ENCODE measurements at places on chromosomes 13 and 19. TPM values are rescaled to one million over a fixed set of nuclear protein-coding genes. Genes with fewer than 3 reads are reported as not detected.

DNA sequence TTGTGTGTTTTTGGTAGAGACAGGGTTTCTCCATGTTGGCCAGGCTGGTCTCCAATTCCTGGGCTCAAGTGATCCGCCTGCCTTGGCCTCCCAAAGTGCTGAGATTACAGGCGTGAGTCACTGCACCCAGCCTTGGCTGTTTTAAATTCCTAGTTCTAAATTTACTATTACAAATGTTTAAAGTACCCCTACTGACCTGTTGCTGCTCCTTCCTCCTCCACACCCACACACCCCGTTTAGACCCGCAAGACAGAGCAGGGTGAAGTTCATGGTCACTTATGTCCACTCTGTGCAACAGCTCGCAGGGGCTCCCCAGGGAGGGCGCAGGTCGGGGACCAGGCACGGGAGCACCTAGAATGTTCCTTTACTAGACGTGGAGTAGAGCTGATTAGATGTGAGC is 28.7 kb downstream of the TMEM161A start:
- H3K27me3 ChIP-seq = no peaks in the 10 kb centered on the region
- H3K36me3 ChIP-seq = no peaks in the 10 kb centered on the region
- H3K4me3 ChIP-seq = no peak overlapping the region
- no peak overlapping the region for H3K27ac ChIP-seq
- no peaks in the 10 kb centered on the region for H3K4me1 ChIP-seq
- no peak for DNase-seq

GRCh38 chr13:23849670-23850069 is 39.5 kb downstream of the MIPEP start:
- no peak overlapping the region for H3K27ac ChIP-seq
- H3K27me3 ChIP-seq = no peaks in the 10 kb centered on the region
- H3K36me3 ChIP-seq = no peaks in the 10 kb centered on the region

DNA sequence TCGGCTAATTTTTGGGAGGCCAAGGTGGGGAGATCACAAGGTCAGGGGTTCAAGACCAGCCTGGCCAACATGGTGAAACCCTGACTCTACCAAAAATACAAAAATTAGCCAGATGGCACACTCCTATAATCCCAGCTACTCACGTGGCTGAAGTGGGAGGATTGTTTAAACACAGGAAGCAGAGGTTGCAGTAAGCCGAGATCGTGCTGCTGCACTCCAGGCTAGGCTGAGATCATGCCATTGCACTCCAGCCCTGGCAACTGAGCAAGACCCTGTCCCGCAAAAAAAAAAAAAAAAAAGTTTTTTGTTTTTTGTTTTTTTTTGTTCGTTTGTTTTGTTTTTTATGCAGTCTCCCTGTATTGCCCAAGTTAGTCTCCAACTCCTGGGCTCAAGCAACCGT is 21.2 kb downstream of the MAST1 start:
- H3K4me1 ChIP-seq = no peaks in the 10 kb centered on the region
- H3K27me3 ChIP-seq = no peaks in the 10 kb centered on the region
- no peak overlapping the region for H3K4me3 ChIP-seq
- no peak overlapping the region for H3K27ac ChIP-seq

DNA sequence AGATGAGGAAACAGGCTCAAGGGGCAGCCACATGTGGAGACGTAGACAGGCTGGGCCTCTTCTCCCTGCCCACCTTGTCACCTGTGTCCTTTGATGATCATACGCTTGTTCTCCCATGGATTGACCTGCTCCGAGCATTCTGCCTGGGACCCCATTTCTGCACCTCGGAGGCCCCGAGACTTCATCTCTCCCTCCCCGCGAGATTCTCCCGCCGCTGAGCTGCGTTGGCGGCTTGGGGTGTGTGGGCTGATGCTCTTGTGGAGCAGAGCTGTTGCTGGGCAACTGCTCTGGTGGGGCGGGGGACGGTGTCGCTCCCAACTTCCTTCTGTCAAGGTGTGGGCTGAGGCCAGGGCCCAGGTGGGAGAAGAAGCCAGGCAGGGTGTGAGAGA is 22.1 kb downstream of the MAST3 start:
- no peak overlapping the region for H3K4me3 ChIP-seq
- no peaks in the 10 kb centered on the region for H3K27me3 ChIP-seq
- H3K4me1 ChIP-seq = peaks cover 10% of the 10 kb centered on the region
- no peak overlapping the region for H3K27ac ChIP-seq

- no peak for DNase-seq
- peaks cover 49% of the 10 kb centered on the region for H3K4me1 ChIP-seq
- H3K27ac ChIP-seq = no peak overlapping the region
Measured at GRCh38 chr19:4380254-4380727, 20.1 kb downstream of the SH3GL1 start.

SLITRK5 gene
- total RNA-seq = 0.08 TPM

DNA sequence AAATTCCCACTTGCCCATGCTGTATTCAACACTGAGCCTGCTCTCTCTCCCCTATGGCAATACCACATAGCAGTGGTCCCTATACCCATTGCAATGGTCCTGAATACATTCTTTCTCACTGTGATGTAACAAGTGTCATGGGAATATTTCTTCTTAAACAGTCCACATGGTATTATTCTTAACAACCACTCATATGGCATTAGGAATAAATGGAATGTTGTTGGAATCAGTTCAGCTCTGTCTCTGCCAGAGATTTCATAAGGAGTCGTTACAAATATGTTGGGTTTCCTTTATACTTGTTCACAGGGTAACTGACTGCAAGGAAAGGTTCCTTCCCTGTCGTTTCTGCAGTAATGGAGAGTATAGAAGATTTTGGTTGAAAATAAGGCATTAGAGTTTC is 128.3 kb upstream of the SPATA13 start:
- DNase-seq = no peak
- H3K27me3 ChIP-seq = no peaks in the 10 kb centered on the region
- H3K27ac ChIP-seq = no peak overlapping the region
- no peaks in the 10 kb centered on the region for H3K4me1 ChIP-seq
- H3K36me3 ChIP-seq = no peaks in the 10 kb centered on the region

- DNase-seq = no peak
- no peaks in the 10 kb centered on the region for H3K4me1 ChIP-seq
- H3K27me3 ChIP-seq = no peaks in the 10 kb centered on the region
Measured at GRCh38 chr13:110476220-110476617, 85.3 kb downstream of the RAB20 start.

DNA sequence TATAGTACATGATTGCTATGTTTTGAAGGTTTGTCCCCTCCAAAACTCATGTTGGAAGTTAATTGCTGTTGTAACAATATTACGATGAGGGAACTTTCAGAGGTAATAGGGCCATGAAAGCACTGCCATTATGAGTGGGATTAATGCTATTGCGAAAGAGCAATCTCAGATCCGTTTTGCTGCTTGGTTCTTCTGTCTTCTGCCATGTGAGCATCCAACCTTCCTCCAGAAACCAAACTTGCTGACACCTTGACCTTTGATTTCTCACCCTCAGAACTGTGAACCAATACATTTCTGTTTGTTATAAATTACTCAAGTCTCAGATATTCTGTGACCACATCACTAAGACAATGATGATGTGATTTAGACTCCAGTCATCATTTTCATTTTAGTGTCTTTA is 2590.9 kb downstream of the PCDH9 start:
- no peaks in the 10 kb centered on the region for H3K36me3 ChIP-seq
- no peaks in the 10 kb centered on the region for H3K27me3 ChIP-seq
- no peak for DNase-seq
- H3K4me1 ChIP-seq = no peaks in the 10 kb centered on the region
- no peak overlapping the region for H3K4me3 ChIP-seq

DNA sequence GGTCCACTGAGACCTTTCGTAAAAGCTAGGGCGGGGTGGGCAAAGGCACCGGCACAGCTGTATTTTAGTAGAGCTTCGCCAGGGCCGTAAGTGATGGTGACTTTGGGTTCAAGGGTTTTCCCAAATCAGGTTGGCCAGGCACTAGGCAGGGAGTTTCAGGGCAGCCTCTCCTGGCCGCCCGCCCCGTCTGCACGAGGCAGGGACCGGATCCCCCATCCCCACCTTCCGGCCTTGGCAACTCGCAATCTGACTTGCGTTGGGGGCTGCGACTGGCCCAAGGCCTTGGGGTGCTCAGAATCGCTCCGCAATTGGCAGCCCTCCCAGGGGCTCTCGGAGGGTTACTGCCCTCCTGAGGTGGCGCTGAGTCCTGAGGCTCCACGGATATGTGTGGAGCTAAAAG is 4.1 kb upstream of the ZIC5 start:
- H3K4me3 ChIP-seq = no peak overlapping the region
- H3K27me3 ChIP-seq = no peaks in the 10 kb centered on the region
- no peak overlapping the region for H3K27ac ChIP-seq
- no peaks in the 10 kb centered on the region for H3K36me3 ChIP-seq
- peaks cover 21% of the 10 kb centered on the region for H3K4me1 ChIP-seq

FAAP24 gene
- 16.0 TPM for total RNA-seq

GRCh38 chr13:75467040-75467728 is 14.8 kb downstream of the TBC1D4 start:
- no peaks in the 10 kb centered on the region for H3K4me1 ChIP-seq
- no peak for DNase-seq
- H3K4me3 ChIP-seq = no peak overlapping the region
- no peaks in the 10 kb centered on the region for H3K27me3 ChIP-seq

DNA sequence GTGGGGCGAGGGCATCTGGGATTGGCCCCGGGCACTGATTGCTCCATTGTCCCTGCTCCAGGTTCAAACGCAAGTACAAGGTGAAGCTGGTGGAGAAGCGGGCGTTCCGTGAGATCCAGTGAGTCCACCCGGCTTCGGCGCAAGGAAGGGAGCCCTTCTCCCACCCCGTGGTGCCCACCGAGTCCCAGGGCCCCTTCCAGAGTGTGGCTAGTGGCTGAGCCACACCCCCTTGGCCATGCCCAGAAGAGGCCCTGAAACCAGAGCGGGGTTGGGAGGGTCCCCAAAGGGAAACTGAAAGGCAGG is 11.2 kb downstream of the NOP53 start:
- H3K27me3 ChIP-seq = no peaks in the 10 kb centered on the region
- no peak for DNase-seq
- H3K4me3 ChIP-seq = no peak overlapping the region
- no peak overlapping the region for H3K27ac ChIP-seq

NLRP5 gene
- not detected for total RNA-seq

- no peaks in the 10 kb centered on the region for H3K4me1 ChIP-seq
- no peaks in the 10 kb centered on the region for H3K27me3 ChIP-seq
- H3K27ac ChIP-seq = no peak overlapping the region
- DNase-seq = no peak
- no peaks in the 10 kb centered on the region for H3K36me3 ChIP-seq
- no peak overlapping the region for H3K4me3 ChIP-seq
Measured at GRCh38 chr13:79501538-79502232, 20.7 kb downstream of the NDFIP2 start.

DNA sequence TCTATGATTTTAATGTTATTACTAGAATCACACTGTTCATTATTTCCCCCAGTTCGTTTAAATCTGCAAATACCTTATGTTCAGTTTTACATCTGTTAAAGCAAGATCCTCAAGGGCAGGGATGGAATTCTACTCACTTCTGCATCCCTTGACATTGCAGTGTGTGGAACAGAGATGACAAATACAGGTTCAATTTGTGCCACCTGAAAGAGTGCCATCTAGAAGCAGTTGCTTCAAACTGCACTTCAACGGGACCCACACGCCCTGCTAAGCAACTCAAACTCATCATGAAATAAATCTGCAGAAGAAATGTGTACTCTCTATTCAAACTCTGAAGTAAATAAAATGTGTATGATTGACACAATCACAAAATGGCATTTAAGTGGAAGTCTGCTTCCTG is 44.5 kb downstream of the RUBCNL start:
- no peak for DNase-seq
- no peaks in the 10 kb centered on the region for H3K4me1 ChIP-seq
- H3K27ac ChIP-seq = no peak overlapping the region
- no peak overlapping the region for H3K4me3 ChIP-seq

ATP13A1 gene
- total RNA-seq = 62.3 TPM

DNA sequence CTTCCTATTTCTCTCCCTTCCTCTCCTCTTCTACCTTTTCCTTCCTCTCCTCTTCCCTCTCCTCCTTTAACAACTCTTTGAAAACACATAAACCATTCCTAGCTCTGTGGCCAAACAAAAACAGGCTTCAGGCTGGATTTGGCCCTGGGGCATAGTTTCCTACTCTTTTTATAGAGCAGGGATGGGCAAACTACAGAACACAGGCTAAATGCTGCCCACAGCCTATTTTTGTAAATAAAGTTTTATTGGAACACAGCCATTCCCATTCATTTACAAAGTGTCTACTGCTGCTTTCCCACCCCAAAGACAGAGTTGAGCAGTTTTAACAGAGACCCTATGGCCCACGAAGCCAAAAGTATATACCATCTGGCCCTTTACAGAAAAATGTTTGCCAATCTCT is 35.4 kb downstream of the LHFPL6 start:
- no peak overlapping the region for H3K4me3 ChIP-seq
- H3K4me1 ChIP-seq = peaks cover 44% of the 10 kb centered on the region
- DNase-seq = no peak
- H3K27me3 ChIP-seq = no peaks in the 10 kb centered on the region

GRCh38 chr13:40261336-40261735 is 405.1 kb downstream of the FOXO1 start:
- H3K27me3 ChIP-seq = no peaks in the 10 kb centered on the region
- no peaks in the 10 kb centered on the region for H3K36me3 ChIP-seq
- no peaks in the 10 kb centered on the region for H3K4me1 ChIP-seq
- H3K27ac ChIP-seq = no peak overlapping the region
- no peak for DNase-seq
- no peak overlapping the region for H3K4me3 ChIP-seq

GRCh38 chr13:27273658-27274425 is 3.2 kb downstream of the RASL11A start:
- no peaks in the 10 kb centered on the region for H3K36me3 ChIP-seq
- no peak for DNase-seq
- no peaks in the 10 kb centered on the region for H3K27me3 ChIP-seq

TNFSF13B gene
- total RNA-seq = 1.4 TPM

GRCh38 chr19:883661-884211 is 9.3 kb downstream of the MED16 start:
- no peaks in the 10 kb centered on the region for H3K36me3 ChIP-seq
- no peaks in the 10 kb centered on the region for H3K4me1 ChIP-seq

GRCh38 chr19:50517704-50518075 is 4.0 kb upstream of the ASPDH start:
- no peaks in the 10 kb centered on the region for H3K4me1 ChIP-seq
- H3K27ac ChIP-seq = no peak overlapping the region
- no peak for DNase-seq

SLC7A9 gene
- total RNA-seq = 0.28 TPM

GRCh38 chr19:35468637-35469036 is 20.6 kb downstream of the FFAR2 start:
- peak; percentile 54 for DNase-seq
- H3K27ac ChIP-seq = no peak overlapping the region
- peaks cover 8% of the 10 kb centered on the region for H3K27me3 ChIP-seq
- no peaks in the 10 kb centered on the region for H3K36me3 ChIP-seq

- H3K36me3 ChIP-seq = no peaks in the 10 kb centered on the region
- DNase-seq = peak; percentile 51
- H3K27me3 ChIP-seq = no peaks in the 10 kb centered on the region
- no peak overlapping the region for H3K4me3 ChIP-seq
- H3K27ac ChIP-seq = no peak overlapping the region
Measured at GRCh38 chr13:29472332-29472961, 123.0 kb downstream of the SLC7A1 start.

C19orf85 gene
- not detected for total RNA-seq
